ENCODE measurements at places on chromosomes 13 and 19.

GRCh38 chr19:33143897-33144405 lies 12.0 kb downstream of the WDR88 start:
- DNase-seq, result peak; percentile 56

GRCh38 chr13:110521296-110521680 lies 40.2 kb downstream of the RAB20 start:
- no peak for DNase-seq

GRCh38 chr13:98576963-98577835 lies at the start of gene STK24:
Gene STK24 (minus strand): TSS chr13:98577107. CDS start chr13:98576786, 321 bp downstream.
- DNase-seq, result peak; percentile 68

GRCh38 chr13:45519493-45519892 lies 54.8 kb downstream of the COG3 start:
- DNase-seq, result no peak

GRCh38 chr13:80430561-80430960 lies 89.6 kb upstream of the SPRY2 start:
- DNase-seq, result no peak

- DNase-seq, result peak; percentile 46
These were observed 246.1 kb downstream of the PCDH17 start for GRCh38 chr13:57877601-57878000.

GRCh38 chr13:111562716-111563115 lies 242.3 kb downstream of the TEX29 start:
- DNase-seq, result no peak

DNA sequence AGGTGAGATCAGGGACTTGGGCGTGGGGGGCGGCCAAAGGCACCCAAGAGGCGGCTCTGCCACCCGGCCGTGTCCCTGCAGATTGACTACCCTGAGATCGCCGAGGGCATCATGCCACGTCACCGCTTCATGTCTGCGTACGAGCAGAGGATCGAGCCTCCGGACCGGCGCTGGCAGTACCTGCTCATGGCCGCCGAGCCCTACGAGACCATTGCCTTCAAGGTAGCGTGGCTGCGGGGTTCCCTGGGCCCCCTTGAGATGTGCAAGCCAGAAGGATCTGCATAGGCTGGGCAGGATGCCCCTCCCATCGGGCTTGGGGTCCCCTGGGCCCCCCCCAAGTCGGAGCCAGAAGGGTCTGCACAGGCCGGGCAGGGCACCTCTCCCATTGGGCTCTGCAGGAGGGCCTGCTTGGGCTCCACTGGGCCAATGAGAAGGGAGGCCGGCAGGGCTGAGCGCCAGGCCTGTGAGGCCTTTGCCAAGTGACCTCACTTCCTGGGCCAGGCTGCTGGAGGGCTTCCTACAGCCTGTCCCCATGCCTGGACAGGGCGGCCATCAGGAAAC lies 2.2 kb upstream of the AMH start:
- DNase-seq, result peak; percentile 33

- DNase-seq, result peak; percentile 24
These were observed 21.2 kb downstream of the DNMT1 start for GRCh38 chr19:10173527-10173926.

DNA sequence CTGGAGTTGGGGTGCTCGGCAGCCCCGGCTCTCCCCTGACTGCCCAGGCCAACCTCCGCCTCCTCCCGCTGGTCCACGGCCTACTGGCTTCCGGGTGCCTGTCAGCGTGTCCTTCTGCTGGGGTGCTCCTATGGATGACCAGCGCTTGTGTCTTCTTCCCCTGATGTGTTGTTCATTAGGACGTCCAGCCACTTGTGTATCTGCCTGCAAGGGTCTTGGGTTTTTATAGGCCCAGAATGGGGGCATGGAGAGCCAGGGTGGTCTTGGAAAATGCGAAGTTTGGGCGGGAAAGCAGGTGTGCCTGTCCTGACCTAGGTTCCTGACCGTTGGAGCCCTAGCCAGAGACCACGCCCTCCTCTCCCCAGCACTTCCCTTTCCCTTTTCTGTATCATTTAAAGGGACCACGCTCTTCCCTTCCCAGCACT lies 139.8 kb downstream of the SLITRK5 start:
- no peak for DNase-seq

DNA sequence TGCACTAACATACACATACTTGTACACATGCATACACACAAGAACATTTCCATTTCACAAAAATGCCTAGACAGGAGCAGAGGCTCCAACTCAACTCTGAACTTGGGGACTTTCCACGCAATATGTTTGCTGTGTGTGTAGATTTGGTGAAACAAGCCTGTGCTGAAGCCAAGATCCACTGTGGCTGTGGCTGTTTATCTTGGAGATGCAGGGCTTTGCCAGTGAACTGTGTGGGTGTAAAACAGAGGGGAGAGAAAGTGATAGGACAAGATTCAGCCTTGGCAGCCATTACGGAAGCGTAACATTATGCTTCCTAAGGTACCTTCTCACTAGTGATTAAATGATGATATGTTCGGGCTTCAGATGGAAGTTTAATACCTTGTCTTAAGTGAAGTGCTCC lies 73.2 kb upstream of the MBNL2 start:
- no peak for DNase-seq

DNA sequence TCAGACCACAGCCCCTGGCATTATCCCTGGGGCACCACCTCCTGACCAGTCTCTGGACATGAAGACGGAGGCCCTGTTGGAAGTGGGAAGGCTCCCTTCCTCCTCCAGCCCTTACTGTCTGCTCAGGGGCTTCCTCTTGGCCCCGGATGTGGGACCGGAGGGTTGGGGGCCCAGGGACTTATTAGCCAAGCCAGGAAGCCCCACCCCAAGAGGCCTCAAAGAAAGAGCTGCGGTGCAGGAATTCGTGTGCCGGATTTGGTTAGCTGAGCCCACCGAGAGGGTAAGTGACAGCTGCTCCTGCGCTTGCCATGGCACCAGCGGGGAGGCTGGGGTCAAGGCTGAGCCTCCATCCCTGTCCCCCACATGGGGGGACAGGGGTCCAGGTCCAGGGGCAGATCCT lies at the start of gene RETN:
Gene RETN (plus strand): TSS at position 208 of the 400 bp plus-strand sequence. CDS start 278 bp downstream, outside the sequence.
- no peak for DNase-seq

GRCh38 chr19:9427941-9428340 lies 7.4 kb downstream of the ZNF266 start:
- no peak for DNase-seq

DNA sequence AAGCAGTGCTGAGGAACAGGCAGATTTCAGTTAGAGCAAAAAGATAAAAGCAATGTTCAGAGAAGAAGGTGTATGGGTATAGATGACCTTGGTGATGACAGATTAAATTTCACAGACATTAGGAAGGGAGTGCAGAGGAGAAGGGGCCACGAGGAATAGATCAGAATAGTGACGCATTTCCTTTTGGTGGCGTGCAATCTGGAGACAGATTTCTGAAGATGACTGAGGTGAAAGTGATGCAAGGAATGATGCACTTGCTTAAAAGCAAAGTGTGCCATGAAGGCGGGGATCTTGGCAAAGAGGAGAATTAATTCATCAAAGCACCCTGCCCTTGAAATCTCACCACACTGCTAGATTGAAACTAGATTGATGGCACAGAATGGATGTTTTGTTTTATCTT lies 202.4 kb downstream of the ITGBL1 start:
- peak; percentile 69 for DNase-seq

DNA sequence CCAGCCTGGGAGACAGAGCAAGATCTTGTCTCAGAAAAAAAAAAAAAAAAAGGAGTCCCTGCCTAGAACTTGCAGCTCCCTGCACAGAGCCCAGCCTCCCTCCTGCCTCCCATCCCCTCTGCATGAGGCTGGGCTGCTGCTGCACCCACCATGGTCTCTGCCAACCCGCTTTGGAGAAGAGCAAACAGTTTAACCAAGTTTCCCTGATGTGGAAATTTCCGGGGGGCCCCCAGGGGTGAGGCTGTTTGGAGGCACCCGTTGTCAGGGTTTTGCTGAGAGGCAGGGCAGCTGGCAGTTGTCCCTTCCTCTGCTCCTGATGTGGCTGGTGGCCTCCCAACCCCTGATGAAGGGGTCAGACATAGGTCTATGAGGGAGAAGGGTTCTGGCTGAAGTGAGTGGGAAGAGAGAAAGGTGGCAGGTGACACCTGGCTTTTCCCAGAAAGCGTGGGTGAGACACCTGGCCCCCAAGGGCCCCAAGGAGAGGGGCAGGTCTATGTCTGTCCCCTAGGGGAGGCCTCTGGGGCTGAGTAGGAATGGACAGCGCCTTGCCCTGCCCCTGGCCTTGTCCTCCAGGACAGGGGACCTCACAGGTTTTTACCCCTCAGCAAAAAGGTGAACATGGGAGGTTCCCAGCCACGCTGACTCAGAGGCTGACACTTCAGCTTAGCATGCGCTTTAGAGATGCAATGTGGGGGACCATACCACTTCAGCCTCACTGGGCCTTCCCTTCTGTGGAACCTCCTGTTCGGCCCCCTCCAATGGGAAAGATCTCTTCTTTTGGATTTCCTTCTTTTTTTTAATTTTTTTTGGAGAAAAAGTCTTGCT lies 5.5 kb downstream of the LRP3 start:
- no peak for DNase-seq

DNA sequence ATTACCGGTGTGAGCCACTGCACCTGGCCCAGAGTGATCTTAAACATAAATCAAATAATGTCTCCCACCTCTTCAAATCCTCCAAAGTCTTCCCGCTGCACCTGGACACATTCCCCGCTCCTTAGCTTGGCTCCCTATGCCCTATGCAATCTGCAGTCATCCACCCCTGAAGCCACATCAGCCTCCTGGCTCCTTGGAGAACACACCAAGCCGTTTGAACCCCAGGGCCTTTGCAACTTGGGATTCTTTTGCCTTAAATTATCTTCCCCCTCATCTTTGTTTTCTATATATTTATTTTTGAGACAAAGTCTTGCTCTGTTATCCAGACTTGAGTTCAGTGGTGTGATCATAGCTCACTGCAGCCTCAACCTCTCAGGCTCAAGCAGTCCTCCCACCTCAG lies 2.7 kb upstream of the DNAAF3 start:
- DNase-seq, result no peak

- DNase-seq, result peak; percentile 27
These were observed 583 bp downstream of the AKAP8L start for GRCh38 chr19:15418231-15418578.

- DNase-seq, result peak; percentile 94
These were observed 140.9 kb upstream of the UBL3 start for GRCh38 chr13:29991343-29991742.

DNA sequence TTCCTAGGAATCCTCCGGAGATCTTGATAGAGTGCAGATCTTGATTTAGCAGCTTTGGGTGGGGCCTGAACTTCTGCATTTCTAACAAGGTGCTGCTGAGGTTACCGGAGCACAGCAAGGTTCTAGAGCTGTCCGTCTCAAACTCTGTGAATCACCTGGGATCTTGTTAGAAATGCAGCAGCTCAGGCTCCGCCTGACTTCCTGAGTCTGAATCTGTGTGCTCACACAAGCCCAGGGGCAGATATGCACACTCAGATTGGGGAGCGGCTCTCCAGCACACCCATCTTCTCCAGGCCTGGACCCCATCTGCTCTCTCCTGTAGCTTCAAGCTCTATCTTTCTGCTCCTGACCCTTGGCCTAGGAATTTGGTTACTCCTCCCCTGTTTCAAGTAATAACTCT lies 3.5 kb upstream of the TEX26 start:
- no peak for DNase-seq

DNA sequence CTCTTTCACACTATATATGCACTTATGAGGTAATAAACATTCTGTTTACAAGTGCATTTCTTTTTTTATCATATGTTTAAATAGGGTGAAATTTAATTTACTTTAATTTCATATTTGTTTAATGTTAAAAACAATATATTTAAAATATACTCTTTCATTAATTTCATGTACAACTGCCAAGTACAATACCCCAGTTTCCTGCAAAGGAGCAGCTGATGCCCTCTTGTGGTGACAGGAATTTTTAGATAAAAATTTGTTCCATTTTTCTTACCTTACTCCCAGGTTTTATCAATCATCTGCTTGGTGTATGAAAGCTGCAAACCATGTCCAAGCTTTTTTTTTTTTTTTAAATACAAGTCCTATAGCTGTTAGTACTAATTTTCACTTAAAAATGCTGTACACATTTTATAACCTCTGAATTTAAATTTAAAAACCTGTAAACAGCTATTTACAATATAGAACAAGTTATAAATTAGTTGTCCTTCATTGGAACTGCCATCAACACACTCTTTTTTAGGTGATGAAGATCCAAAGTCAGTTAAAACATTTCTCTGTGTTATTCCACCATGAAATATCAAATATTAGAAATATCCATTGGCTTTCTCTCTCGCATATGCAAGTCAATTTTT lies 4.9 kb downstream of the PCDH20 start:
- DNase-seq, result peak; percentile 6

GRCh38 chr13:106276876-106277275 lies 258.6 kb downstream of the EFNB2 start:
- peak; percentile 14 for DNase-seq

- DNase-seq, result no peak
These were observed 5.2 kb upstream of the RINL start for GRCh38 chr19:38883286-38883685.

DNA sequence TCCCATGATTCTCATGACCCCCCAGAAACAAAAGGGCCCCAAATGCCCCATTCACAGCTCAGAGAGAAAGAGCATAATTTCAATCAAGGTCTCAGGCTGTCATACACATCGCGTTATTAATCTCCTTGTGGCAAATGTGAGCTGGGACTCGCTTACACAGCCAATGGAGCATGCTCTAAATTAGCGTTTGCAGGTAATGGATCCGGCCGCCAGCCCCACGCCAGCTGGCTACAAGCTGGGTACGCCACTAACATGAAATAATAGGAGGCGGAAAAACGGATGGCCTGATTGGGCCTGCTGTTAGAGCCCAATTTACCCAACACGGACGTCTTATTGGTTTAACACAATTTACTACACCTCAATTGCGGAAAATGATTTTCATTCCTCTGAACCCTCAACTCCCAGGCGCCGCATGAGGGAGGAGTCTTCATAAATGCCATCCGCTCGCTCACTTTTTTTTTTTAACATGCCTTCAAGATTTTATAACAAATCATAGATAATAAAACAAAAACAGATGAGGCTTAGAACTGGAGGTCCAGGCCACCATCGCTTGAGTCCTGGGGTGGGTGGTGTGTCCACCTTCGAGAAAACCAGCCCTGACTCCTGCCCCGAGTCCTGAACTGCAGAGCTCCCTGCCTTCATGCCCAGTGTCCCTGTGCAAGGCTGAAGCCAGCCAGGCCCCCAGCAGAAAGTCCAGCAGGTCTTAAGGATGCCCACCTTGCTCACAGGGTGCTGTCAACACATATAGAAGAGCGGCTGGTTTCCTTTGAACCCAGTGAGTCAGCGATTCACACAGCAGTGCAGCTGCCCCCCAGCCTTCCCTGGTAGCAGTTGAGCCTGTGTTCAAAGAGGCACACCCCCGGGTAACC lies 62.1 kb downstream of the PEPD start:
- DNase-seq, result no peak
